ENCODE measurements at places on chromosomes 7 and 10. TPM values are rescaled to one million over a fixed set of nuclear protein-coding genes. Genes with fewer than 3 reads are reported as not detected.

DNA sequence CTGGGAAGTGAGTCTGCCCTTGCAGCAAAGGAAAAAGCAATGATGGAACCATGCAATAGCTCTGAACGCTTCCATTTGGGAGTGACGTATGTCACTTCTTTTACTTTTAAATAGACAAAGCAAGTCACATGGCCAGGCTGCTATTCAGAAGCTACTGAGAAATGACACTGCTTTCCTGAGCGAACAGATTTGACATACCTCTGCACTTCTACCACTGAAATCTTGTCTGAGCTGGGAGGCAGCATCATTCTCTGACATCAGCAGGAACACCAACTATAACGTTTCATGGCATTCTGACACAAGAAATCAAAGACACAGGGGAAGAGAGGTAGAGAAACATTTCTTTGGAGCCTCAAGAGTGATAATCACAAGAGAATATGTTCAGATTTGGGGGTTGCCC lies 271.1 kb downstream of the SNX13 start:
- DNase-seq, result no peak

DNA sequence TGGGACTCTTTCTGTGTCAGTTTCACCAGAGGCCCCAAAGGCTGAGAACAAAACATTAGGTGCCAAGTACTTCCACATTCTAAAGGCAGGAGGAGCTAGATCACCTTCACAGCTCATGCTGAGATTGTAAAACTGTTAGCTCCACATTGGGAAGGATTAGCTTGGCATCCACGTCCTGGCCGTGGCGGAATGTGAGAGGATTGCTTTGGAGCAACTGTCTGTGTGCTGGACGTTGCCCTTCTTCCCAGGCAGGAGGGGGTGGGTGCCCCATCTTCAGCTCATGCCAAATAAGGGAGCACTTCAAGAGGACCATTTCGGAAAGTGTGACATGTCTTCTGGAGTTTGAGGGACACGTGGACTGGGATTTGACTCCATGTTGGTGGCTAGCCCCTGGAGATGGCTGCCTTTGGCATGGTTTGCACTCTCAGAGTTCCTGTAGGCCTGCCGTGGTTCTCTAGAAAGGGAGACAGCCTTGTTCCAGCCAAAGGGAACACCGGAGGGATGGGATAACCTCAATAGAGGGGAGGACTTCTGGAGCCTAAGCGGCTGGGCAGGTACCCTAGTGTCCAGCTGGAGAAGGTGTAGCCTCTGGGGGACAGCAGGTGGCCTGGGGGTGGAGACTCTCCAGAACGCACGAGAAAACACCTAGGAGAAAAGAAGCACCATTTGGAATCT lies 19.9 kb upstream of the FMC1 start:
- DNase-seq, result peak; percentile 56

GRCh38 chr7:93757426-93757825 lies 133.1 kb downstream of the TFPI2 start:
- DNase-seq, result no peak

- no peak for DNase-seq
These were observed 333 bp upstream of the PLCE1 start for GRCh38 chr10:93993414-93993781.

DNA sequence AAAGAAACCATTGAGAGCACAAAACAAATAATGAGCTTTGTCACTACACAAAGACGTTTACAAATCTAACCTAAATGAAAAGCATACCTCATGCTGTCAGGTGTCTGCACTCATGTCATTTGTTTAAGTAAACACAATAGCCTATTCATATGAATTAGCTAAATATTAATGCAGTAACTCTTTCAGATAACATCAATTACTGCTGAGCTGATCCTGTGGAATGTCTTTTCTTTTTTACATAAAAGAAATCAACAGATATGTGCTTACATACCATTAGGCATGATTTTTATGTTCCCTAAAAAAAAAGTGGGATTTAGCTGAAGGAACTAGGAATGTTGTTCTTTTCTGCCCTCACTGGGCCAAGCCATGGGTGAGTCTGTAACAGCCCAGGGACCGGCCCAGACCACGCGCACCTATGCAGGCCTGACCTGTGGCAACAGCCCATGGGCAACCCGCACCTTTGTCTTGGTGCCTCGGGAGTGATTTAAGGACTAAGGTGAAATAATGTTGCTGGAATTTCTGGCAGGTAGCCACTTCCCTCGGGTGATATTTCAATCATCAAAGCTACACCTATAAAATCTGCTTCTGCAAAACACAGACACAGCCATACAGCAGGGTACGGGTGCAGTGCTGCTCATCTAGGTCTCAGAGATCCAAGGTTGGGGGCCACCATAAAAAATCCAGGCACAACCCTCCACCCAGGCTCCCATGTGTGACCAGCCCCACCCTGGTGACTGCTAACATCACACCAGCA lies 44.6 kb downstream of the FGFR2 start:
- peak; percentile 28 for DNase-seq

DNA sequence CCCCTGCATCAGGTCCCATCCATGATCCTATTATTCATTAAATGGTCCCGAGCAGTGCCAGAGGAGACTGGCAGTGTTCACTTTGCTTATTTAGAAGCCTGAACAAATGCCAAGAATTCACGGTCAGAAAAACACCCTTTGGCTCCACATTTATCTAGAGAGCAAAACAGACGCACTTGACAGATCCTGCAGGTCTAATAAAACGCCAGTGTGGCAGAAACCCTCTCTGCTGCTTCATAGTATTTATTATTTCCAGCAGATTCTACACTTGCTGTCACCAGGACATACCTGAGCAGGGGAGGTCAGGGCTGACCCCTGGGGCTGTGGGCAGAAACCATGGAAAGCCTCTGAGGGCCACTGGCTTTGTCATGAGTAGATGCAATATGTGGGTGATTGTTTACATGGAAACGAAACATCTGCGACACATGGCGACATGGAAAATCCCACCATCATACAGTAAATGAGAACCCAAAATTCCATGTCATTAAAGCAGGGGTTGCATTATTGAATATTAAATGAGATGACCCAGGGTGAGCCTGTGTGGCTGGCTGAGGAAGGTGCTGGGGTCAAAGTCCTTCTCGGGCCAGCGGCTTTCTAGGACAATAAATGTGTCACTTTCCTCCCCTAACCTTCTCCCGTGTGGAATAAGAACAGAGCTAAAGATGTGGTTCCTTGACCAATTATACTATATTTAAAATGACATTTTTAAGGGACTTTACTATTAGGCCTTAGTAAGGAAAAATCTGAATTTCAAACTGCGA lies 205.9 kb upstream of the SVIL start:
- no peak for DNase-seq

DNA sequence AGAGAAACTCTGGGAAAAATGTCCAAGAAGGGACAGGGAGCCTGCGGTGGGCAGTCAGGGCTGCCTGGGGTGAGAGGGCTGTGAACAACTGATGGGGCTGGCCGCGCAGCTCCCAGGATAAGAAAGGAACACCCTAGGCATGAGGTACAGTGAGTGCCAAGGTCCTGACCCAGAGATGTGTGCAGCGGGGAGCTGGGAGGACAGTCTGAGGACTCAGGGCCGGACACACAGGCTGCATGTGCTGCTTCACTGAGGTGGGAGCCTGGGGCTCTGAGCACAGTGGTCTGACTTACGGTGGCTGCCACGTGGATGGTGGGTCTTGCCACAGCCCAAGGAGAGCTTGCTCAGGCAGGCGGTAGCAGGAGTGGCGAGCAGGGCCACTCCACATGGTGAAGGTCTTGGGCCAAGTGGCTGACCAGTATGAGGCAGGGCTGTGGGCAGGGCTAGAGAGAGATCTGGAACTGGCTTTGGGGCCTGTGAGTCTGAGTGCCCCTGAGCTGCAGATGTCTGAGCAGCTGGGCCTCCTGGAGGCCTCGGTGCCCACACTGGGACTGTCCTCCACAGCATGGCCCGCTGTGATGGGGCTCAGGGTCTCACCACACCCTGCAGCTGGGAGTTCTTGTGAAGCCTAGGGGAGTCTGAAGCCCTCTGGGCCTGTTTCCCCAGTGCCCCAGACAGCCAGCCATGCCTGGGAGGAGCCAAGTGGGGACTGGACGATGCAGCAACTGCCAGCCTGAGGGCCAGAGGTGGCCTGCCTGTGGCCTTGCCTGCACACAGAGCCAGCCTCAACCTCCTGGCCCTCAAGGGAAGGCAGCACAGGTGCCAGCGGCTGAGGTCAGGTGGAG lies 60.3 kb downstream of the RASGEF1A start:
- no peak for DNase-seq

DNA sequence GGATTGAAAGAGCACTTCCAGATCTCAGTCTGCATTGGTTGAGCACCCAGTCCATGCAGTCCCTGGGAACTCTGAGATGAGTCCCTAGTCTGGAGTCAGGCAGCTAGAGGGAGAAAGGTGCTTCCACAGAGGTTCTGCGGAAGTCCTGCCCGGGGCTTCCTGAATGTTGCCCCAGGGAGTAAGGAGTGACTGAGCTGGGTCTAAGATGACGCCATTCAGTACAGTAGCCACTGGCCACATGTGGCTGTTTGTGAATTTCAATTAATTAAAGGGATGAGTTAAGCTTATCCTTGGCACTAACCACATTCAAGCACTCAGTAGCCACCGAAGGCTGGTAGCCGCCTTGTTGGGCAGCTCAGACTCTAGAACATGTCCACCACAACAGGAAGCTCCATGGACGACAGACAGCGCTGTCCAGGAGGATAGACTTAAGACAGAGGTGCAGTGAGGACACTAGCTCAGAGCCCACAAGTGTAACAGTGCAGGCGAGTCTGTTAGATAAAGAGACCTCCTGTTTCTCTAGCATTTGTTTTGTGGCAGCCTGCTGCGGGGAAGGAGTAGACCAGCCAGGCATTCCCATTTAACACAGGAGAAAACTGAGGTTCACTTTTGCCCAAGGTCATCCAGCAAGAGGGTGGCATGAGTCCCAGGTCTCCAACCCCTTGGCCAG lies 101.6 kb upstream of the PPIF start:
- DNase-seq, result no peak

DNA sequence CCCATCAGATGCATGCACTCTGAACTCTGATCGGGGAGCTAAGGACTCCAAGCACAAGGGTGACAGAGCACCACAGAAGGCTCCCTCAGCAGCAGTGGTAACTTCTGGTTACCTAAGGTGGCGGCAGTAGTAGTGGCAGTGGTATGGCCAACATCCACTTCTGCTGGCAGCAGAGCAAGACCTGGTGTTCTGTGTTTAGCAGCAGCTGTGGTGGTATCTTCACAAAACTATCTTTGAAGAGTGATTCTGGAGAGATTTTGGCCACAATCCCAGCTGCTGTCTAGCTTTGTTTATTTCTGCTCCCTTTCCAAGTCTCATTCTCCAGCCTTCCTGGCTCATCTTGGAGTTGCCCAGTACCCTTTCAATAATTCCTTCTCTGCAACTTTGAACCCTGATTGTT lies 102.4 kb upstream of the LRGUK start:
- no peak for DNase-seq

GRCh38 chr7:1117321-1117928 lies 29.5 kb downstream of the GPER1 start:
- DNase-seq, result no peak

GRCh38 chr7:18461785-18462467 lies 33.6 kb upstream of the HDAC9 start:
- DNase-seq, result no peak

DNA sequence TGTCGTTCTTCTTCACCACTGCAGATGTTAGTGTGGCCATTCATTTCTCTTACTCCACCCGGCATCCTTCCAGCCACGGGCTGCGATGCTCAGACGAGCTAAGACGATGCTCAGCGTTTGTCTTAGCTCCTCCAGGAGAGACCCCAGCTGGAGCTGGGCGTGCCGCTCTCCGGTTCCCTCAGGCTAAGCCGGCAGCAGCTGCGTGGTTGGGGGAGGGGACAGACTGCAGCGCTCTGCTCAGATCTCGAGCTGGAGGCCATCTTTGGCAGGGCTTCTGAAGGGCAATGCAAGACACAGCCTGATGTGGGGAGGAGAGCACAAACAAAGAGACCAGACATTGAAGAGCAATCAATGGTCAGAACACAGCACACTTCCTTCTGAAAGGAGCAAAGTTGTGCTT lies 4.8 kb downstream of the INA start:
- no peak for DNase-seq

GRCh38 chr10:130481936-130482335 lies 345.7 kb downstream of the GLRX3 start:
- DNase-seq, result no peak

- DNase-seq, result no peak
These were observed 154.9 kb downstream of the ZMYND11 start for GRCh38 chr10:290026-290725.

GRCh38 chr7:154172236-154172635 lies 120.0 kb downstream of the DPP6 start:
- no peak for DNase-seq

- no peak for DNase-seq
These were observed 30.9 kb downstream of the GRID2IP start for GRCh38 chr7:6520163-6520981.

GRCh38 chr10:52573347-52573746 lies 199.2 kb downstream of the MBL2 start:
- DNase-seq, result no peak

GRCh38 chr10:79403441-79404230 lies 41.8 kb downstream of the ZCCHC24 start:
- DNase-seq, result peak; percentile 87

DNA sequence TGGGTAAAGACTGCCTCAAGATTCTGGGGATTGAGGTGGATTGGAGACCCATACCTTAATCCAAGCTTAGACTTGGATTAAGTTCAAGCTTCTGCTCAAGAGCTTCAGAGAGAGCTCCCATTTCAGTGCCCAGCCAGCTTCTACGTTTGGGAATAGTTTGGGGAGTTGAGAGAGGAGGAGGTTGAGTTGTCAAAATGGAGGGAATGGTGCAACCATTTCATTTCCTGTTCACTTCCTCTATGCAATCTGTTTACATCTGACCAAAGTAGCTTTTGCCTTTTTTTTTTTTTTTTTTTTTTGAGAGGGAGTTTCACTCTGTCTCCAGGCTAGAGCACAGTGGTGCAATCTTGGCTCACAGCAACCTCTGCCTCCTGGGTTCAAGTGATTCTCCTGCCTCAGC lies 65.8 kb downstream of the ENTPD1 start:
- no peak for DNase-seq

GRCh38 chr10:34715511-34716187 lies 99.4 kb downstream of the PARD3 start:
- DNase-seq, result no peak

GRCh38 chr7:143279186-143280098 lies 5.3 kb upstream of the TMEM139 start:
- DNase-seq, result peak; percentile 80

DNA sequence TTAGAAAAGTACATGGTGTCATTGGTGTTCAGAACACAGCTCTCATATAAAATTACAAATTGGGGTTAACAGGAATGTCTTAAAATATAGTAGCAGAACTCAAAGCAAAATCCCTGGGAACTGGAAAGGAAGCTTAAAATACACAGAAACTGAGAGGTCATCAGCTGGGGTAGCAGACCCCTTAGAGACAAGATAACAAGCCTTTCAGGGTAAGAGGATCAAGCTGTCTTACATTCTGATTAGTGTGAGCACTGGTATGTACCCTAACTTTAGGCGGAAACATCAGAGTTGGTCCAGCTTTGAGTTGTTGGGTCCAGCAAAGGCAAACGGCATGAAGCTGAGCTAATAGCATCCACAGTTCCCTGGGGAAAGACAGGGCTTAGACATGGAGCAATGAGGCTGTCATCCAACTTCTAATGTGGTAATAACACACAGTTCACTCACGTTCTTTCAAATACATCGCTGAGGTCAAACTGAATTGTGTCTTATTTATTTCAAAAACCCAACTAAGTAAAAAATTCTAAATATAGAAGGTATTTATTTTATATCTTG lies 32.6 kb downstream of the ARHGAP21 start:
- DNase-seq, result no peak

Gene ADIRF
- 0.13 TPM for polyA plus RNA-seq

Gene PGAM2
- polyA plus RNA-seq, result 0.18 TPM

Gene CNNM1
- polyA plus RNA-seq, result 4.3 TPM

Gene JAZF1
- not detected for polyA plus RNA-seq

Gene TMEM270
- not detected for polyA plus RNA-seq

Gene CFAP69
- 2.4 TPM for polyA plus RNA-seq

Gene PDK4
- polyA plus RNA-seq, result 0.04 TPM

Gene TEX47
- polyA plus RNA-seq, result not detected

Gene CHAT
- polyA plus RNA-seq, result not detected

Measured in HepG2 (cell line).